NCI-H2081 treated with DMSO at 0.1 percent for 48 hours (cell line): ENCODE measurements at places on chromosomes 1 and 21.

DNA sequence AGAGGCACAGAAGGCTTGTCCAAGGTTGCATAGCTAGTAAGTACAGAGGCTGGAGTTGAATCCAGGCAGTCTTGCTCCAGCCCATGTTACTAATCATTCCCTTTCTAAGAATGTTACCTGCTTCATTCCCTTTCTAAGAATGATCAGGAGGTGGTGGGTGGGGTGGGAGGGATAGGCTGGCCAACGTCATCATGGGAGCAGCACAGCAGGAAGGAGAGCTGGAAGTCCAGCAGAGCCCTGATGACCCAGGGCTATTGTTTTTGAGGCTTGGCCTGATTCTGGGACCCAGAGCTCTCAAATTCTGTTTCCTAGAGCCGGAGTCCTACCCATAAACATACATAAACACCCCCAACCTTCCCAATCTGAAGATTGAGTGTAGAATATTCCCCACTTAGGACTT lies 11.8 kb upstream of the CSF1 start:
- no peak for DNase-seq

- DNase-seq, result no peak
These were observed 87.9 kb downstream of the CLEC20A start for GRCh38 chr1:178408871-178409270.

GRCh38 chr1:42221952-42222606 lies 57.5 kb upstream of the GUCA2A start:
- no peak for DNase-seq

DNA sequence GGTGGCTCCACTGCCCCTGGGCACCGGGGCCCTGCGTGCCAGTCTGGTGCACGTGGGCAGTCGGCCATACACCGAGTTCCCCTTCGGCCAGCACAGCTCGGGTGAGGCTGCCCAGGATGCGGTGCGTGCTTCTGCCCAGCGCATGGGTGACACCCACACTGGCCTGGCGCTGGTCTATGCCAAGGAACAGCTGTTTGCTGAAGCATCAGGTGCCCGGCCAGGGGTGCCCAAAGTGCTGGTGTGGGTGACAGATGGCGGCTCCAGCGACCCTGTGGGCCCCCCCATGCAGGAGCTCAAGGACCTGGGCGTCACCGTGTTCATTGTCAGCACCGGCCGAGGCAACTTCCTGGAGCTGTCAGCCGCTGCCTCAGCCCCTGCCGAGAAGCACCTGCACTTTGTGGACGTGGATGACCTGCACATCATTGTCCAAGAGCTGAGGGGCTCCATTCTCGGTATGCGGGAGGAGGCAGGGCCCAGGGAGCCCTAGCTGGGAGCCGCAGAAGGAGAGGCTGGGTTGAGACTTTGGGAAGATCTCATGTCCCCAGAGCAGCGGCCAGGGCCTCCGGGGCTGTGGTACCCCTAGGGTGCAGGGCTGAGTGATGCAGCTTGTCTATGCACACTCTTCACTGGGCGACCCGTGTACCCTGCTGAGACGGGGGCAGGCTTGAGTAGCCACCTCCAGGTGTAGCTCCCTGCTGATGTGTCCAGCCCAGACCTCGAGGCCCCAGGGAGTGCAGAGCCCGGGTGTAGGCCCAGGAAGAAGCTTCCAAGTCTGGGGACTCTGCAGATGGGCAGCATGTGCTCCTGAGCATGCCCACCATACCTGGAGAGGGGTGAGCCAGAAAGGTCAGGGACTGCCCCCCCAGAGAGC lies 1.8 kb downstream of the VWA1 start:
- no peak for DNase-seq

DNA sequence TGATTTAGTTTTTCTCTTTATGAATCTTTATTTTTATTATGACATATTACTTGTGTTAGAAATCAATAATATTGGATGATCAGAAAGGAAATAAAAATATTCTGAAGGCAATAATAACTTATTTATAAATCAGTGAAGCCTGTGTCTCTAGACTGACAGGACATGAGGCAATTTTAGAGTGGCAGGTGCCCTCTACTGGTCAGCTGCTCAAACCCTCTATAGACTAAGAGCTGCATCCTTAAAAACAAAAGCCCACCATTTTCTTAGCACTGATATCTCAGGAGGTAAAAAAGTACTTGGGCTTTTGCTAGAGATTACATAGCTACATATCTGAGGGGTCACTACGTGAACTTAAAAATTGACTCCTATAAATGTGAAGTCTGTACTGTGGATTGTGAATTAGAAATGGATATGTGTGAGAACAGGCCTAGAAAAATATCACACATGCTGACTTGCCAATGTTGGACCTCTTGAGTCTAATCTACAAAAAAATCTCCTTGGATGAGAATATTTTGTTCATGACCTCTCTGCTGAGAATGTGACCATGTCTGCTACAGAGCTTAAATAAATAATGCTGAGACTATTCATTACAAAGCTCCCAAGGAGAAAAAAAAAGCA lies 597.9 kb upstream of the ADAMTS5 start:
- DNase-seq, result no peak

- DNase-seq, result no peak
These were observed 52.6 kb downstream of the RPS6KC1 start for GRCh38 chr1:213103377-213104306.

DNA sequence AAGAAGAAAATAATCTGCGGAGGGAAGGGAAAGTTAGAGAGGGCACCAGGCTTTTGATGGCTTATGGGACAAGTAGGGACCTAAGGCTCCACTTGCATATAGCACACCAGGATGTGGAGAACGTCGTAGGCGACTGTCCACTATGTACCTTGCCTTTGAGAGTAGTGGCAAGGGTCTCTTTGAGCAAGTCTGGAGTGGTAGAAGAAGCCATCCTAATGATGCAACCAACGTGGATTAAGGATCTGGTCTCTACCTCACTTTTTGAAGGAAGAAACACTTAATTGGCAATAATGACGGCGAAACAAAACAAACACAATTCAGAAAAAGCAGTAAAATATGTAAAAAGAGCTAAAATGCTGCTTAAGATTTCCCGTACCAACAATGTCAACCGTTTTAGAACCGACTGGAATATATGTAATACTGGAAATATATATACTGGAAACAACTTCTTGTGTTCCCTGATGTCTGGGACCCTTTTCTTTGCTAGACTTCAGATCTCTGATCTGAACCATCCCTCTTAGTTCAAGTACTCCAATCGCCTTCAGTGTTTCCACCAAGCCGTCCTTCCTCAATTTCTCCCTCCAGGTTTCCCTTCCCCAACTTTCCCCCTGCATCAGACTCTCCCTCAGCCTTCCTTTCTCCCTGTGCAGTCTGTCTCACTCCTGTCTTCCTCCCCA lies 821 bp upstream of the KHDRBS1 start:
- DNase-seq, result no peak

GRCh38 chr1:84840346-84840745 lies 52.7 kb downstream of the LPAR3 start:
- no peak for DNase-seq

DNA sequence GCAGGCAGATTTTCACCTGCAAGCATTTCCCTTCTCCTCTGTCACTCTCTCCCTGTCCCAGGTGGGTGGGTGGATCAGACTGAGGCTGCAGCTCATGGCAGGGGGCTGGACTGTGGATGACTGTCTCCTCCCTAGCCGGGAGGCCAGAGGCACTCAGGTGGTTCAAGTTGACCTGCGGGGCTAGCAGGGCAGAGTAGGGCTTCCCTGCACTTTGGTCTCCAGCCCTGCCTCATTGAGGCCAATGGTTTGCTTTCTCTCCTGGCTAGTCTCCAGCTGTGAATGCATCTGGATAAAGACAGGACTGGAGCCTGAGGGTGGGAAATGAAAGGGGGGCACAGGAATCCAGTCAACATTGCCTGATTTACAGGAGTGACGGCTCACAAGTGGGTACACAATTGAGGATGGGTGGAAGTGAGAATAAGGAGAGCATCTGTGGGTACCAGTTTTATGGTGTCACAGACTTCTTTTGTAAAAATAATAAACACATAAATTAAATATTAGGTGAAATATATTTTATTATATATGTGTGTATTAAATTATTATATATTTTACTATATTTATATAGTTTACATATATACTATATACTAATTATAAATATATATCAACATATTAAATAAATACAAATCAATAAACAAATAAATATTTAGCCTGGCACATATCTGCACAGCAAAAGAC lies 25.6 kb downstream of the RUNX1 start:
- DNase-seq, result no peak

DNA sequence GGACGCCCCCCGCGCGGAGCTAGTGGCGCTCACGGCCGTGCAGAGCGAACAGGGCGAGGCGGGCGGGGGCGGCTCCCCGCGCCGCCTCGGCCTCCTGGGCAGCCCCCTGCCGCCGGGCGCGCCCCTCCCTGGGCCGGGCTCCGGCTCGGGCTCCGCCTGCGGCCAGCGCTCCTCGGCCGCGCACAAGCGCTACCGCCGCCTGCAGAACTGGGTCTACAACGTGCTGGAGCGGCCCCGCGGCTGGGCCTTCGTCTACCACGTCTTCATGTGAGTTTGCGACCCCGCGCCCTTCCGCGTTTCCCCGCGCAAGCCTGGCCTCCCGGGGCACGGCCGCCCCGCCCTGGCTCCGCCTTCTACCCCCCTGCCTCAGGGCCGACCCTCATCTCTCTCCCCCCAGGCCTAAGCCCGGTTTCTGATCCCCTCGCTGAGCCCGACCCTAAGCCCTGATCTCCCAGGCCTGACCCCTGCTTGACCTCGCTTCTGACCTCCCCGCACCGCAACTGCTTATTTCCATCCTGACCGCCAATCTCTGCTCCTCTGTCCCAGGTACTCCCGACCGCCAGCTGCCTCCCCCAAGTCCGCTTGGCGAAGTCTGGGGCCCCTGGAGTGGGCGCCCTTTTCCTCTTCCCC lies 669 bp downstream of the KCNQ4 start:
- no peak for DNase-seq

- no peak for DNase-seq
These were observed 43.9 kb downstream of the SUSD4 start for GRCh38 chr1:223319905-223320580.

DNA sequence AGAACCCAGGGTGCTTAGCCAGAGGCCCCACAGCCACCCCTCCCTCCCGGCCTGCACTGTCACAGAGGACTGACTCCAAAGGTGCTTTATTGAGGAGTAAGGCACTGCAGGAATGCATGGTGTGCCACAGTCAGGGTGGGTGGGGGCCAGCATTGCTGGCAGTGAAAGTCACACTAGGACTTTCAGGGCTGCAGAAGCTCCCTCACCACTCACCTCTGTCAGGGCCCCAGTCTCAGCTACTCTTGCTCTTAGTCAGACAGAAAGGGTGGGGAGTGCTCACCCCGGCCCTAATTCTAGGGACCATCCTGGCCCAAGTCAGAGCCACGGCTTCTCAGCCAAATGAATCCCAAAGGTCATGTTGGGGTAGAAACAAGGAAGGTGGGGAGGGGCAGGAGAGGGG lies 19.4 kb downstream of the KNCN start:
- no peak for DNase-seq

GRCh38 chr1:99529002-99529401 lies 116.9 kb upstream of the PALMD start:
- DNase-seq, result no peak

- no peak for DNase-seq
These were observed 53.1 kb upstream of the ADAR start for GRCh38 chr1:154661110-154661509.

- DNase-seq, result no peak
These were observed 40.6 kb downstream of the RGS2 start for GRCh38 chr1:192849442-192849841.

GRCh38 chr1:36467027-36467410 lies 2.8 kb upstream of the MRPS15 start:
- no peak for DNase-seq

GRCh38 chr1:234468580-234468979 lies 10.4 kb downstream of the TARBP1 start:
- no peak for DNase-seq

- DNase-seq, result no peak
These were observed 7.7 kb upstream of the LAMB3 start for GRCh38 chr1:209659909-209660308.

GRCh38 chr1:51648180-51649109 lies 31.6 kb downstream of the OSBPL9 start:
- no peak for DNase-seq

GRCh38 chr1:211549092-211549711 lies 29.8 kb downstream of the SLC30A1 start:
- no peak for DNase-seq

- no peak for DNase-seq
These were observed at the start of gene LDLRAD1 for GRCh38 chr1:54017979-54018378. TSS of gene LDLRAD1 (minus strand) at chr1:54018186. CDS start at chr1:54018112, 74 bp downstream.

DNA sequence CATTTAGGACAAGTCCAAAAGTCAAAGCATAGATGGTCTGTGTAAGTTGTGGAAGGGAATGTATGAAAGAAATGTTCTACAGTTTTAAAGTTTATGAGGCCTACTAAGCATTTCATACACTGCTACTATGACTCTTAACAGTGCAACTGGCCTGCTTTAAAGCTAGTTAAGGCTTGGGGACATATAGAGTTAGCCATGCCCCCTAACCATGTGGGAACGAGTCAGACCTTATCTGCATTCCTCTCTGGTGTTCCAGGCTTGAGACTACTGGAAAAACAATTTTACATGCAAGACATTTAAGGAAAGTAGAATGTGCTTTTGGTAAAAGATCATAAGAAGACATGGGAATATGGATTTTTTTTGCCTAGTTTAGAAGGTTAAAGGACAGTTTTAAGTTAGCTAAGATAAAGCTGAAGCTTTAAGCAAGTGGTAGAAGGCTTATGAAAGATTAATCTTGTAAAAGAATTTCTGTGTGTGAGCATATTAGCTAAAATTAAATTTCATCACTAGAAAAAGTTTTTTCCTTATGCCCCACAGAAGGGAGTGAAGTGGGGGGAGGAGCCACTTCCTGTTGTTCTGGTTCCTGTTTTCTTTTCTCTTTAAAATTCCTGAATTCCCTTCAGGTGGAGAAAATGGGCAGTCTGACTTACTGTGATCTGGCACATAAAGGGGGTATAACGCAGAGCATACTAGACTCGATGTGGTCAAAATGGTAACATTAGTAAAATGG lies 8.9 kb upstream of the CD48 start:
- no peak for DNase-seq
